ENCODE measurements at places on chromosomes 6 and 20.

- H3K4me3 ChIP-seq, result no peak overlapping the region
- no peaks in the 10 kb centered on the region for H3K27me3 ChIP-seq
- H3K36me3 ChIP-seq, result peaks cover 11% of the 10 kb centered on the region
- H3K27ac ChIP-seq, result no peak overlapping the region
Observed at GRCh38 chr6:112909781-112910180, 562.7 kb downstream of the RFPL4B start.

GRCh38 chr20:32052778-32053362 lies 828 bp downstream of the HCK start:
- H3K27ac ChIP-seq, result no peak overlapping the region
- peaks cover 9% of the 10 kb centered on the region for H3K4me1 ChIP-seq
- peaks cover 97% of the 10 kb centered on the region for H3K27me3 ChIP-seq
- H3K4me3 ChIP-seq, result no peak overlapping the region

GRCh38 chr6:162344646-162345010 lies 382.9 kb downstream of the PRKN start:
- no peaks in the 10 kb centered on the region for H3K27me3 ChIP-seq
- H3K36me3 ChIP-seq, result peaks cover 5% of the 10 kb centered on the region
- H3K4me3 ChIP-seq, result no peak overlapping the region
- H3K4me1 ChIP-seq, result peaks cover 14% of the 10 kb centered on the region
- H3K27ac ChIP-seq, result no peak overlapping the region

DNA sequence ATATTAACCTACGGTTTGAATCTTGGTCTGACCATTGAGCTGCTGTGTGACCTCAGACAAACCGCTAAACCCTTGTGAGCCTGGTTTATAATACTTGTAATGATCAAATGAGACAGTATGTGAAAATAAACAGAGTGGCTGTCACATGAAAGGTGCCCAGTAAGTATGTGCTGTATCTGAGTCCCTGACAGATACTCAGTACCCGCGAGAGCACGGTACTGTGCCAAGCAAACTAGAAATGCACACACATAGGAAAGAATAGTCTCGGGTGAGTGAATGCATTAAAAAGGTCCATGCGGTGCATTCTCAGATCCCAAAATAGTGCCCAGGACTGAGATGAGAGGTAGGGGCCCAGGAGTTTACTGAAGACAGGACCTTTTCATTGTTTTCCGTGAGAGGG lies 93.3 kb downstream of the PPP1R14C start:
- no peaks in the 10 kb centered on the region for H3K27me3 ChIP-seq
- no peak overlapping the region for H3K4me3 ChIP-seq
- peaks cover 9% of the 10 kb centered on the region for H3K36me3 ChIP-seq
- peak overlapping the region; percentile 66 for H3K27ac ChIP-seq

- peaks cover 49% of the 10 kb centered on the region for H3K27me3 ChIP-seq
- no peak for DNase-seq
- no peak within 1 kb of the TSS for H3K27ac ChIP-seq
- H3K36me3 ChIP-seq, result peaks cover 2% of the 10 kb centered on the region
- H3K4me1 ChIP-seq, result peaks cover 4% of the 10 kb centered on the region
Observed at GRCh38 chr6:29005183-29005885, at the start of gene ZNF311. ZNF311 (minus strand) TSS chr6:29005315; CDS start chr6:29003954, 1,361 bp downstream.

Data from neural crest cell (in vitro differentiated cells).